ENCODE measurements at places on chromosomes 2 and 18. TPM values are rescaled to one million over a fixed set of nuclear protein-coding genes. Genes with fewer than 3 reads are reported as not detected.

Gene C2orf78
- not detected for polyA plus RNA-seq

Gene PRKD3
- polyA plus RNA-seq, result 12.5 TPM

Gene LIMS1
- 64.4 TPM for polyA plus RNA-seq

Gene AQP12B
- polyA plus RNA-seq, result 0.03 TPM

Gene GALM
- polyA plus RNA-seq, result 7.8 TPM

Gene RRM2
- 0.83 TPM for polyA plus RNA-seq

Gene CCDC74A
- polyA plus RNA-seq, result 1.0 TPM

Gene TTL
- 3.7 TPM for polyA plus RNA-seq

Gene EPG5
- polyA plus RNA-seq, result 4.6 TPM

Gene GPR155
- polyA plus RNA-seq, result 3.1 TPM

Gene MAP2
- 3.0 TPM for polyA plus RNA-seq

Gene CAPN14
- polyA plus RNA-seq, result not detected

Gene CDC42EP3
- polyA plus RNA-seq, result 29.2 TPM

Gene IWS1
- 24.8 TPM for polyA plus RNA-seq

Gene SLC11A1
- polyA plus RNA-seq, result 59.0 TPM

Gene DLX1
- polyA plus RNA-seq, result not detected

Gene EGR4
- polyA plus RNA-seq, result 0.05 TPM

Gene GPR55
- 0.18 TPM for polyA plus RNA-seq

Gene CNTNAP5
- polyA plus RNA-seq, result not detected

Gene SLC4A3
- polyA plus RNA-seq, result 3.5 TPM

Gene C2orf66
- 0.06 TPM for polyA plus RNA-seq

Gene PSMA8
- not detected for polyA plus RNA-seq

Gene PLCL1
- 2.3 TPM for polyA plus RNA-seq

Gene ALLC
- 0.04 TPM for polyA plus RNA-seq

Gene TTC32
- 10.6 TPM for polyA plus RNA-seq

Gene ACVR1C
- 1.8 TPM for polyA plus RNA-seq

Gene OTOS
- polyA plus RNA-seq, result 0.58 TPM

Gene IL36B
- not detected for polyA plus RNA-seq

Gene SP140
- 0.48 TPM for polyA plus RNA-seq

Measured in adipose tissue (tissue), 3 donors.